GM18507 (cell line): ENCODE measurements at places on chromosomes 4 and X.

- no peak for DNase-seq
Measured at GRCh38 chrX:15515931-15516330, 15.3 kb downstream of the BMX start.

DNA sequence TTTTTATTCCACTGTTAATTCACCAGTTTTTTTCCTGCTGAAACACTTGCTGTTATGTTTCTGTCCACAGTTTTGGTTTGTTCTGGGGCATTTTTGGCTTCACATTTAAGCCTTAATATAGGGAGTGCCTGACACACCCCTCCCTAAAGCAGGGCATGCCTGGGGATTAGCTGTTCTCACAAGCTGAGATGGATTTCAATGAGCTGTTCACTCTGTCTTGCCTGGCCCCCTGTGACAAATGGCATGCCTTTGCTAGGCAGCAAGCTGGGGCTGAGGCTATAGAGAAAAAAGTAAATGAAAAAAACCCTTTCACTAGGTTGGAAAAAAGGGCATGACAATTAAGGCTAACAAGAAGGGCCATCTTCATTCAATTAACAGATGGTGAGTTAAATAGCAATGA lies 22.4 kb downstream of the LPAR4 start:
- no peak for DNase-seq

DNA sequence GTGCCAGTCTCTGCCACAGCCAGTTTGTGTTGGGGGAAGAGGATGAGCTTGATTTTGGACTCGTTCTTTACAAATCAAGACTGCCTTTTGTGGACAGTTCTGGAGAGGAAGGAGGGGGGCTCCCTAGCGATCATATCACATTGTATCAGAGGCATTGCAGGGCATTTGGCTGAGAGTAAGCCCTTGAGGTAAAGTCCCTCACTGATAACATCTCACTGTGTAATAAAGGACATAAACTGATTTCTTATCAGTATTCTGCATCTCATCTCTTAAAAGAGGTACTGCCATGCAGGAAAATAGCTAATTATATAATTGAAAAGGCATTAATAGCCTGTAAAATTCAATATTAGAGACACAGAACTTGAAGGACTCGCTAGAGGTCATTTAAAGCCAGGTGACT lies 6.1 kb upstream of the IGFBP7 start:
- no peak for DNase-seq

DNA sequence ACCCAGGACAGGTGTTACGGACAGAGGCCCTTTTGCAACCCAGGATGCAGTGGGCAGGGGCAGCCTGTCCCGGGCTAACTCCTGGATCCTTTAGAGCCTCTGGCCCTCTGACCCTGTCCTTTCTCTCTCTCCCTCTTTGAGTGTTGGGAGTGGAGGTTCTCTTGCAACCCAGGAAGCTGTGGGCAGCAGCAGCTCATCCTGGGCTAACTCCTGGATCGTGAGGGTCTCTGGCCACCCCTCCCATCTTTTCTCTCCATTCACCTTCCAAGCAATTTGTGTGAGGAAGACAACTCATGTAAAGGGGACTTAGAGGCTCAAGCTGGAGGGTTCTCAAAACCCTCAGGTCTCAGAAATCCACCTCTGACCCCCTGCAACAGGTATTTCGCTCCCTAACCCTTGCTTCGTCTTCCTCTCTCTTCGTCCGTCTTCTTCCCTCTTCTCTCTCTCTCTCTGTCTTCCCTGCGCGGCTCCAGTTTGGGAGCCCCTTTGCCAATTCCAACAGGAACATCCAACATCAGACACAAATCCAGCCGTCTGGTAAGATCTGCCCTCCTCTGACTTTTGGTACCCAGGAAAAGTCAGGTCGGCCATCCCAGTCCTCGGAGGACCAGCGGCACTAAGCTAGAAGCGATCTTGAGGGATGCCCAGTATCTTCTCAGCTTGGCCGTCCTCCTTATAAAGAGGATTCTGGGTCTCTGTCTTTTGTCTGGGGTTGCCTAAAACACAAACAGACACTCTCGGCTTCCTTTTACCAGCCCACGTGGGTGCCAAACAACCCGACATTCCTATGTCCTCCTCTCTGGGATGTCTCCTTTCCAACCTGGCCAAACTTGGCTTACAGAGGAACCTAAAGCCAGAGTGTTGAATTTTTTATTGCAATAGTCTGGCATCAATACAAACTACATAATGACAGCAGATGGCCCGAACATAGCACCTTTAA lies 7.9 kb downstream of the ASMTL start:
- no peak for DNase-seq

- DNase-seq = no peak
Measured at GRCh38 chr4:127578967-127579366, 53.8 kb upstream of the INTU start.
